Nephron progenitor cell (in vitro differentiated cells): ENCODE measurements at places on chromosomes 13 and 19.

- peak; percentile 32 for DNase-seq
Observed at GRCh38 chr19:41219924-41220567, 1.0 kb downstream of the AXL start.

GRCh38 chr13:31638577-31638976, 100.7 kb upstream of the RXFP2 start:
- no peak for DNase-seq

DNA sequence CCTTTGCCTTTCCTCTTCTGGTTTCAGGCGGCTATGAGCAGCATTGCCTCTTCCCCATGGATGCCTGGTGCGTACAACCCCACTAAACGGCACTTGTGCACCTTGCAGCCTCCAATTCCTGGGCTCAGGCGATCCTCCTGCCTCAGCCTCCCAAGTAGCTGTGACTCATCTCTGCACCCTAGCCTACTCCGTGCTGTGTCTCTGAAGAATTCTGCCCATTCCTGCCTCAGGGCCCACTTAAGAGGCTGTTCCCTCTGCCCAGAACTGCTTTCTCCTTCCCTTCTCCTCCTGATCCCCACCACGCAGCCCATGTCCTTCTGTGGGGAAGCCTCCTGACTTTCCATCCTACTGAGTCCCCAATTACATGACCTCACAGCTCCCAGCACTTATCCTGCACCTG, 142.2 kb upstream of the ZNF507 start:
- no peak for DNase-seq

DNA sequence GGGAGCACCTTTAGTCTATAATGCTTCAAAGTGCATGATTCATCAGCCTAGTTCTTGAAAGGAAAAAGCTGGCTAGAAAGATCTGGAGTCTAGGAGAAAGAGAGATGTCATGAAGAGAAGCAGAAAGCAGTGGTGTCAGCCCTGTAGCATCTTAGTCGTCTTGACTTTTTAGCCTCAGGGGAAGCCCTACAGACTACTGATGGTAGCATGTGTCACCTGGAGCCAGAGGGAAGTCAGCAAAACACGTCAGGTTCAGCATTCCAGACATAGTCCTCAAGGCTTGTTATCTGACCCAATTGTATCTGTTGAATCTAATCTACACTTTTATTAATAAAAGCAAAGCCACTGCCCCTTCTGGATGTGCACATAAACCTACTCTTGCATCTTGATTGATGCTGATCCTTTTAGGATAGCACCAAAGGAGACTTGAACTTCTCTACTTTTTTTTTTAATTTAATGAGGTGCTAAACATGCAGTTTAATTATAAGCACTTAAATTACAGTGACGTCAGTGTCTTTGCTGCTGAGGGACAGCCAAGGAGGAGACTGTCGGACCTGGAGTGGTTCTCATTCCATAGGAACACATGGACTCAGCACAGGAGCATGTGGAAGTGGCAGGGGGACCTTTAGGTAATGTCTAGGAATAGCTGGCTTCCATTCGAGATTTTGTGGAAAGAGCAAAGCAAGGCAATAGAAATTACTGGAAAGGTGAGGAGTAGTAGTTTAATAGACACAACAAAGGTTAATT, 525.5 kb upstream of the SGCG start:
- no peak for DNase-seq

DNA sequence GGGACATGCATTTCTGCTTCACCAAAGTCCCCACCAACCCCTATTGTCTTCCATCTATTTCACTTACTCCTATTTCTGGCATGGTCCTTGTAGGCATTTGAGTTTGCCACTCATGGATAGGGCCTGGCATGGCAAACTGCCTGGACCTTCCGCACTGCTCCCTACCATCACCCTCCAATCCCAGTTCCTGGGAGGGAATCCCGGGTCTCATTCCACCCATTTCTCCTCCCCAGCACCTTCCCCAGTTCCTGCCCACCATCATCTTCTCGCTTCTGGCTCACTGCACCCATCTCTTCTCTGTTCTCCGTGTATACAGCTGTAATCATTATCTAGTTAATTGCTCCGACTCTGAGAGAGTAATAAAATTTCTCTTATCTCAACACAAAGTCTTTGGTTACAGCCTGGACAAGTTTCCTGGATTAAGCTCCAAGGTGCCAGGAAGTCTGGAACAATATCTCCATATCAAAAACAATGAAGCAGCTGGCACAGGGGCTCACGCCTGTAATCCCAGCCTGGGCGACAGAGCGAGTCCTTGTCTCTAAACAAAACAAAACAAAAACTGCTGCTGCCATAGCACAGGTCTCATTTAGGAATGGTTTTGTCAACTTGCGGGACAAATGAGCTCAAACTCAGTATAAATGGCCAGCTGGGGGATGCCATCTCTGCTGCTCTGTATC, 17.0 kb upstream of the COX7A1 start:
- no peak for DNase-seq

- DNase-seq, result no peak
Observed at GRCh38 chr13:110812121-110812868, 98.8 kb downstream of the ING1 start.

DNA sequence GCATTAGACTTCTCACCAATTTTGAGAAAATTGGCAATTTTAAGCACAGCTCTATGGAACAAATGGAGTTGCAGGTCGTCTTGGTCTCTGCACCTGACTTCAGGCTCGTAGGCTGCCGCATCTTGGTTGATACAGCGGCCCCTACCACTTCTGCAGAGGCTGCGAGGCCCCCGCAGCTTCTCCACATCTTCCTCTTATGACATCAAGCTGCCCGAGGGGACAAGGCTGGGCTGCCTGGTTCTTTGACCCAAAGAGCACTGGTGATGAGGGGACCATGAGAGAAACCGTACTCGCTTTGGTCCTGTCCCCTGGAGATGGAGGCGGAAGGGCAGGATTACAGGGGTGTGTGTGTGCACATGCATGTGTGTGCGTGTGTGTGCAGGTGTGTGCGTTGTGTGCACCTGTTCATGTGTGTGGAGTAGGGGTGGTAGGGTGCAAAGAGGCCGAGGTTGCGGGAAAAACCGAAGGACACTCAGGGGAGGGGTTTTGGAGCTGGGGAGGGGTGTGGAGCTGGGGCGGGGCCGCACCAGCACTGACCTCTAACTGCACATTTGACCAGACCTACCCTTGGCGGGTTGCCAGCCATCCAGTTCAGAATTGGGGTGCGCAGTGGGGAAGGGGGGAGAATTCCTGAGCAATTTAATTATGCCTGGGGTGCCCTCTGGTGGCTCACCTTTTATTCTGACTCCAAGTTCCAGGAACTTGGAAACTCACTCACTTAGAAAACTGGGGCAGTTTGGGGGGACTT, 65.1 kb upstream of the ARHGEF7 start:
- DNase-seq, result no peak

GRCh38 chr13:113835461-113836270, 28.2 kb downstream of the GAS6 start:
- DNase-seq, result peak; percentile 31

- DNase-seq, result peak; percentile 71
Observed at GRCh38 chr13:31200637-31200971, 829 bp downstream of the B3GLCT start.
